ENCODE measurements at places on chromosomes 4 and X.

- DNase-seq: no peak
Observed at GRCh38 chr4:56742080-56742871, 61.2 kb upstream of the HOPX start.

DNA sequence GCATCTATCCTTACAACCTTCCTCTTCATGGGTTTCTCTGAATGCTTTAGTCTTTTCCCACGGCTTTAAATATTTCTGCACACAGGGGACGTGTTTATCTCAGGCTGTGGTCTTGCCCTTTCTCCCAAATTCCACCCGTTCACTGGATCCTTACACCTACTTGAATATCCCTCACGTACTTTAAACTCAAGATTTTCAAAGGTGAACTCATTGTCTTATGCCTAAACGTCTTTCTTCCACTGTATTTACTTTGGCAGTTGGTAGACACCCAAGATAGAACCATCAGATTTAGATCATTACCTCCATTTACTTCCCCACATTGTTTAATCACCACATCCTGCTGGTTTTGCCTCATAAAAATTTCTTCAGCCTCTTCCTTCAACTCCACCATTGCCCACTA is 269.2 kb downstream of the CBLL2 start:
- DNase-seq: no peak

DNA sequence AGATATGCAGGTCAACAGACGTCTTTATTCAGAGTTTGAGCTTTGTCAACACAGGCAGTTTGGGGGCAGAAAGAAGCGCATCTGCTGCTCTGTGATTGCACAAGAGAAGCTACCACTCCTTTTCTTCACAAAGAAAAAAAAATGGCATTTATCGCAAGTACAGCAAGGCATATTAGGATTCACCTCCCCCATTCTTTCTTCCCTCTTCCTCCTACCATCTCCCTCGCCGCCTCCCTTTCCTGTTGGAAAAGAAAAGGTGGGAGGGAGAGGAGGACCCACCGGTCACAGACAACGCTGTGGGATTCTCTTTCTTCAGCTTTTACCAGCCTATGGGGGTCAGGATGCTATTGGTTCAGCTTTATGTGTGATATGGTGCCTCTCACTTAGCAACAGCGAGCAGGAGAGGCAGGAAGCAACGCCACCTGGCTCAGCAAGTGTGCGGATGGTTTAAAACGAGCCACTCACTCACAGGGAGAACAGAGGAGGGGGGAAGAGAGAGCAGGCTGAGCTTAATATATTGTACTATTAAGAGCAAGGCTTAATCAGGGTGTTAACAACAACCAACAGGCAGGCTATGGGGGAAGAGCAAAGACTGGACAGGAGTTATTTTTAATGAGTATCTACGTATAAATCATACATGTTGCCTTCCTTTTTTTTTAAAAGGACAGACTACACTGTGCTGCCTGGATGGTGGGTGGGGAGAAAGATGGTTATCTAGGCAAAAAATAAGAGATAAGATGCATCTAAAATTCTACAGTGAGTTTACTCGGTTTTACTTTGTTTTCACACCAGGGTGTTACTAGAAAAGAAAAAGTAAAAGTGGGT is 104.7 kb downstream of the MAML3 start:
- peak; percentile 64 for DNase-seq

DNA sequence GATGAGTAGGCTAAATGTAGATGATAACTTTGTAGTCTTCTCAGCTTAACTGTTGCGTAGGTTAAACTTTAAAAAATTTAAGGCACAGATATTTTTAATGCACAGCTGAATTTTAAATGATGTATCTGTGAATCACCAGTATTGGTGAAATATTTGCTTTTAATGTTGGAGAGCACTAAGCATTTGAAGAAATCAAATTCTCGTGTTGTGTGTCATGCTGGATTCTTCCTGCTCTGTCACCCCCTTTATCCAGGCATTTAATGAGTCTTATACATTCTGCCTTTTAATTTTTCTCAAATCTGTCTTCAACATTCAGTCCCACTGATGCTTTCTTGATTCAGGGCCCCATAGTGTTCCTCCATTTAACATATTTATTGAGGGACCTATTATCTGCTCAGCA is 76.7 kb downstream of the SLC4A4 start:
- DNase-seq: no peak

GRCh38 chrX:33188286-33188685 is 23.1 kb downstream of the DMD start:
- no peak for DNase-seq

- DNase-seq: peak; percentile 19
Observed at GRCh38 chrX:150899191-150899757, 806 bp upstream of the CD99L2 start.

- no peak for DNase-seq
Observed at GRCh38 chr4:176271749-176272148, 2.7 kb upstream of the ASB5 start.

GRCh38 chrX:152991123-152991522 is 2.8 kb downstream of the PNMA5 start:
- peak; percentile 50 for DNase-seq

DNA sequence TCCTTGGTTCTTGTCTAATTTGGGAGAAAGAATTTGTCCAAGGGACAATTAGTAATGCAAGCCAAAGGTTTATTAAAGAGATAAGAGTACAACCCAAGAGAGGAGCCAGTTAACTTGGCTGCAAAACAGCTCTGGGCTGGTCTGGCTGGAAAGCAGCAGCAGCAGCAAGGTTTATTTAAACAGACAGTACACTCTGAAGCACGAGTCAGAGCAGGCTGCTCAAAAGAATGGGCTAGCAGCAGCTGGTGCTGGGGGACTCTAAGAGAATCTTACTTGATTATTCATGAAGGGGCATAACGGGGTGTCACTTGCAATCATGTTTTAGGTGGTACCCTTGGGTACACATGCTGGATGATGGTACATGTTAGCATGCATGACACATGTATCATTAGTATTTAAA is 17.1 kb upstream of the CT47C1 start:
- no peak for DNase-seq

DNA sequence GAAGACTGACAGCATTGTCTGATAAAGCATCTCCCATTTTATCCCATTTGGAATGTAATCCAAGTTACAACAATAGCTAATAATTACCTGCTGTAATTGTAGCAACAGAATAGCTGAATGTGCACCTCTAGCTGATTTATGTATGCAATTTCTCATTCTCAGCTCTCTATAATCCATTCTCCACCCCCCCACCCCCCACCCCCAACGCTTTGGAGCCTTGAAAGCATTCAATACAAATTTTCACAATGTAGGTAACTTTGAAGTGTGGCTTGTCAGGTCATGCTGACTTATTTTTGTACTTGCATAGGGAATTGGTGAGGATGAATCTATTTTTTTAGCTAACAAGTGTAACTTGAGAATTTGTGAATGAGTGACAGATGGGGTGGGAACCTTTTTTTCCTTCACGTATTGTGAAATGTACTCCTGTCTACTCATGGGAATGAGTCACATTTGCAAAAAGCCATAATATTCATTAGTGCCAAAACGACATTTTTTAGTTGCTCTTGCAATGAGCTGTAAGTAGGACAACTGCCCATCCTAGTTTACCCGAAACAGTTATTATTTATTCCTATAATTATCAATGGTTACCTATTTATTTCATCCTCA is 159.3 kb downstream of the PALLD start:
- no peak for DNase-seq

DNA sequence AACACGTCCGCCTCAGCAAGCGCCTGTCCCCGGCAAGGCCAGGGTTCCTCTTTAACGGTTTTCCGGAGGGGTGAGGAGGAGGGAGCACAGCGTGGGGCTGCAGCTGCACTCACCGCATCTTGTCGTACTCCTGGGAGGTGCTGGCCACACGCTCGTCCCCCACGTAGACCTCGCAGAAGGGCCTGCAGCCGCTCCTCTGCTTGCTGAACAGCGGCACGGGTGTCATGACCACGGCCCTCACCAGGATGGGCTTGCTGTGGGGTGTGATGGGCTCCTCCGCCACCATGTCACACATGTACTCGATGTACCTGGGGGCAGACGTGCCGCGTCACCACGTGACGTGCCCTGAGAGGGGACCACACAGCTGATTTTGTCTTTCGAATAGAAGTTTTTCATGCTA is 51.6 kb upstream of the CPLX1 start:
- no peak for DNase-seq

GRCh38 chr4:176525576-176525975 is 205.8 kb downstream of the SPCS3 start:
- DNase-seq: no peak

- DNase-seq: peak; percentile 71
Observed at GRCh38 chrX:1521459-1521956, 15.5 kb downstream of the P2RY8 start.

- DNase-seq: no peak
Observed at GRCh38 chrX:16469870-16470269, 180.1 kb upstream of the S100G start.

DNA sequence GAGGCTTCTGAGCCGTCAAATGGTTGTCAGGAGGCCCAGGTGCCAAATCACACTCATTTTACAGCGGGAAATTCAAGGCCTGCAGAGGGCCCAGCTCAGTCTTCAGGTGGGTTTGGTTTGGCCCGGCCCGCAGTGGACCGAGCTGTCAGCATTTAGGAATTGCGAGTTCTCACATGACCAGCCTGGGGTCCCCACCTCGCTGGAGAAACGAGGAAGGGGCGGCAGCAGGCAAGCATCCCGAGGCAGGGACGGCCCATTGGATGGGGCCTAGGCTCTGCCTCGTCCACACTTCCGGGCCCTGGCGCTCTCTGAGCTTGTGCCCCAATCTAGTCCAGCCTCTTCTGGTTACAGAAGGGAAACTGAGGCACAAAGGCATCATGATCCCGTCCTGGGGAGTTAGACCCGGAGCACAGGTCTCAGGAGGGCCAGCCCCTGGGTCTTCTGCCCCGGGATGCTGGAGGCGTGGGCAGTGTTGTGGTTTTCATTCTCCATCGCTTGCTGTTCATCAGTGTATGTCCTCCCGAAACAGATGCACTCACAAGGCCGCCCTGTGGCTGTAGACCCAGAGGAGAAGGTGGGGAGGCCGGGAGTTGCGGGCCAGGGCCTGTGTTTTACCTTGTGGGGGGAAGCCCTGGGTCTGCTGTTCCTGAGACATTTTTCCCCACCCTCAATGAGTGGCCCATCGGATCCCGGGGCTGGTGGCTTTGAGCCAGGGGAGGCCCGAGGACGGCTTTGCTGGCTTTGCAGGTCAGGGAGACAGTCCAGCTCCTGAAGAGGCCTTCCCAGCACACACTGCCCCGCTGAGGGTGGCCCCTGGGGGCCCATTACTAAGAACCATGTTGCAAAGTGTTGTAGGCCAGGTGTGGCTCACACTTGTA is 8.9 kb downstream of the PSAPL1 start:
- no peak for DNase-seq

- DNase-seq: no peak
Observed at GRCh38 chrX:9681011-9681410, 84.6 kb downstream of the GPR143 start.

GRCh38 chr4:120526033-120526432 is 396.5 kb downstream of the PRDM5 start:
- no peak for DNase-seq

- no peak for DNase-seq
Observed at GRCh38 chr4:26175006-26175786, 145.6 kb upstream of the RBPJ start.

DNA sequence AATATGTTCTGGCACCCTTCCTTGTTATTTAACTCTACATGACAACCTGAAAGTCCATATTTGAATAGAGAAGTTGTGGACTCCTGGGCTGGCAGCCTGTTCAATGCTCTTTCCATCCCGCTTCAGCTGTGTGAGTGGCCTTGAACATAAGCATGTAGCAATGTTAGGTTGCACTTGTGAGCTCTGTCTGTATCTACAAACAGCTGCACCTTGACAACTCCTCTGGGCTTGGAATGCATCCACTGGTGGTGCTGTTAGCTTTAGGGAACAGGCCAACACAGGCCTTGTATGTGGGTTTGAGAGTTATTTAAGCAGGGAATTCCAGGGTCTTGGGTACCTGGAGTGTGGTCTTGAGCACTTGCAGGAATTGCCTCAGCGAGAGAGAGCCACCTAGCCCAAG is 141.2 kb downstream of the DTHD1 start:
- no peak for DNase-seq

- no peak for DNase-seq
Observed at GRCh38 chr4:95162867-95163266, 385.9 kb downstream of the UNC5C start.

GRCh38 chr4:101791182-101791558 is 640 bp downstream of the BANK1 start:
- no peak for DNase-seq

GRCh38 chr4:138297743-138298405 is 55.7 kb upstream of the SLC7A11 start:
- DNase-seq: no peak

DNA sequence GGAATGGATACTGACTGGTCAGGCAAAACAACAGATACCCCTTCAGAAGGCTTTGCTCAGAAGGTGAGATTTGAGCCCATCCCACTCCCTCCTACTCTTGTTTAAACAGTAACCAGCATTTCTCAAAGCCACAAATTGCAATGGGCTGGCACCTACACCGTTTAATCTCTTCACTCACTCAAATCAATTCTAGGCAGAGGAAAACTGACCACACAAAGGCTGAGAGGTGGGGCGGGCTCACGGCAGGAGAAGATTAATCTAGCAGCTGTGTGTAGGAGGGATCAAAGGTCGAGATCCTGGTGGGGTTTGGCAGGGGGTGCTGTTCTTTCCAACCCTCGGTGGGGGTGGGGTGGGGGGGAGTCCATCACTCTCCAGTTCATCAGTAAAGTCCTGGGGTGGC is 622.4 kb downstream of the BCOR start:
- no peak for DNase-seq

DNA sequence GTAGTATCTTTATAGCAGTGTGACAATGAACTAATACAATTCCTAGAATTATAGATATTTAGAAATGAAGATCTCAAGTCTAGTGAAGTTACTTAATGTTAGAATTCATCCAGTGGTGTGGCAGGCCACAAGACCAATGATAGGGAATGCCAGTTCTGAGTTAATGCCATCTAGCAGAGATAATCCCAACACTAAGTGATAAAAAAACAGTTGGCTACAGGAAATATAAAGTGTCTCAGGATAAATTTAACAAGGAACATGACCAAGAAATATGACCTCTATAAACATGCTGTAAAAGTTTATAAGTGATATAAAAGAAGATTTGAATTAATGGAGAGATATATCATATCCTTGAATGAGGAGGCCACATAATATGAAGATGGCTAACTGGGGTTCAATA is 1790.5 kb upstream of the ADGRL3 start:
- DNase-seq: no peak

Data from CD4-positive, CD25-positive, alpha-beta regulatory T cell (primary cell).